ENCODE measurements at places on chromosomes 5 and 9.

DNA sequence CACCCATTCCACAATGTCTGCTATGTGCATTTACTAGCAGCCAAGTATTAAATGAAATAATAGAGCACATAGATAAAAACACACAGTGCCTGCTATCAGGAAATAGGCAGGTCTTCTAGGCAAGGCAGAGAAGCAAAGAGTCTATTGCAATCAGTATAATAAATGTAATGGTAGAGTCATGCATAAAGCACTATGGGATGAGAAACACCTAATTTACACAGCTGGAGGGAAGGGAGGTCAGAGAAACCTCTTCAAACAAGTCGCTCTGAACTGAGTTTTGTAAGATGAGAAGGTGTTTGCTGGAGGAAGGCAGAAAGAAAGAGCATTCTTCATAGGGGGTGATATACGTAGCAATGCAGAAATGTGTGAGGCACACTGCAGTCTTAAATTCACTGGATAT lies 341.0 kb upstream of the DMAC1 start:
- DNase-seq = no peak

- DNase-seq = no peak
These were observed 23.7 kb upstream of the AKNA start for GRCh38 chr9:114411452-114411851.

DNA sequence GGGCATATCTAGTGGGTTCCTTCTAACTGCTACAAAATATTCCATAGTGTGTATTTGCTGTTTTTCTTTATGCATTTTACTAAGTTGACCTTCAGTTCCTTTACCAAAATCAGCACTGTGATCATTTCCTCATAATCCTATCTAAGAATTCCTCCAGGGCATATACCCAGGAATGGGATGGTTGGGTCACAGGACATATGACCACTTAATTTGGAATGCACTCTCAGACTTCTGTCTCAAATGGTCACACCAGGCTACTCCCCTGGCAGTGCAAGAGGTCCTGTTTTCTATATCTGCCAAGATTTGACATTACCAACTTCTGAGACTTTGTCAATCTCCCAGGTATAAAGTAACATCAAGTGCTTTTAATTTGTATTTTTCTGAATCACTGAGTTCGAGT lies 63.9 kb downstream of the ADAMTS12 start:
- DNase-seq = no peak

DNA sequence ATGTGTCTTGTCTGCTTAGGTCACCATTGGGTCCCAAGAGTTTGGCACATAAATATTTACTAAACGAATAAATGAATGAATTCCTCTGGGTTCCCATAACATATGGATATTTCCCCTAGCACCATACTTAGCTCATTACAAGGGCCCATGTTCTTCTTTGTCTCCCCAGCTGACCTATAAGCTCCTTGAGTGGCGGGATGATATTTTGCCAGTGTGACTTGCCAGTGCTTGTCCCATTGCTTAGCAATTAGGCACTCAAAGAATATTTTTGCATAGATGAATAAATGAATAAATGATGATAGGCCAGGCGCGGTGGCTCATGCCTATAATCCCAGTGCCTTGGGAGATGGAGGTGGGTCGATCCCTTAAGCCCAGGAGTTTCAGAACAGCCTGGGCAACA lies 16.9 kb upstream of the CTNNA1 start:
- DNase-seq = no peak

GRCh38 chr5:125112196-125112595 lies 365.8 kb upstream of the ZNF608 start:
- no peak for DNase-seq

- peak; percentile 20 for DNase-seq
These were observed 51.1 kb downstream of the STARD4 start for GRCh38 chr5:111461255-111461671.

All from globus pallidus (tissue), 1 donor.